ENCODE measurements at places on chromosomes 13 and 19.

DNA sequence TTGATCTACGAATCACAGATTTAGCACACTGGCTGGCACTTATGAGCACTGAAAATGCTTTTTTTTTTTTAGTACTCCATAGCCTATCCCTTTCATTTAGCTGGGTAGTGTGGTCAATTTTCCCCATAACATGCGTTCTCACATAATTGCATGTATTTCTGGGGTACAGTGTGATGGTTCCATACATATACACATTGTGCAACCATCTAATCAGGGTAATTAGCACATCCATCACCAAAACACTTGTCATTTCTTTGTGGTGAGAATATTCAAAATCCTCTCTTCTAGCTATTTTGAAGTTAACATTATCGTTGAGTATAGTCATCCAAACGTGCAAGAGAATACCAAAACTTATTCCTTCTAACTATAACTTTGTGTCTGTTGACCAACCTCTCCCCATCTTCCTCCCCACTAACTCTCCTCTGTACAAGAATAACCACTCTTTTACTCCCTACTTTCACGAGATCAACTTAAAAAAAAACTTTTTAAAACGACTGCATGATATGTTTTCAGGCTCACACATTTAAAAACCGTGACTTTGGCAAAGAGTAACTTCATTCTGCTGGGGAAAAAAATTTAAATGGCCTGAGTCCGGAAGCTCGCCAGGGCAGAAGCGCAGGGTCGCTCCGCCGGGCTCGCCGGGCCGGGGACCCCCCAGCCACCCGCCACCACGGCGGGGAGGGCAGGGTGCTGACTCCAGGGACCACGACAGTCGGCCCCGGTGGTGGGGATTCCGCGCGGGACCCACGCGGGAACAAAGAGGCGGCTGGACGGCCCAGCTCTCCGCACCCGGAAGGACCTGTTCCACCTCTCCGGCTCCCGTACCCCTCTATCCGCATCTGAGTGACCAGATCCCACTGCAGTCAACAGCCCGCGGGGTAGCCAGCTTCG is 868 bp upstream of the UBAC2 start:
- no peak for DNase-seq

DNA sequence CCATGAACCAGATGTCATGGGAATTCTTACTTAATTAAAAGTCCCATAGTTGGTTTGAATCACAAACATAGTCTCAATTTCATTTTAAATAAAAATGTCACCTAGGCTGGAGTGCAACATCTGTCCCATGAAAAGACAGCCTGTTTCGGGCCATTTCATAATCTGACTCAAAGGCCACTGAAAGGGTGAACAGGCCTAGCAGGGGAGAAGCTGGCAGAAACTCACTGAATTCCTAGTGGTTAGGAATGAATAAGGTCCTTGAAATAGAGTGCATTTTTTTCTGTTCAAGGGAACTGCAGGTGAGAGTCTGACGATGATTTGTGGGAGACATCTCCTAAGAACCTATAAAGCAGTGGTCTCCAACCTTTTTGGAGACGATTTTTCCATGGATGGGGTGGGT is 44.0 kb upstream of the PCCA start:
- no peak for DNase-seq

DNA sequence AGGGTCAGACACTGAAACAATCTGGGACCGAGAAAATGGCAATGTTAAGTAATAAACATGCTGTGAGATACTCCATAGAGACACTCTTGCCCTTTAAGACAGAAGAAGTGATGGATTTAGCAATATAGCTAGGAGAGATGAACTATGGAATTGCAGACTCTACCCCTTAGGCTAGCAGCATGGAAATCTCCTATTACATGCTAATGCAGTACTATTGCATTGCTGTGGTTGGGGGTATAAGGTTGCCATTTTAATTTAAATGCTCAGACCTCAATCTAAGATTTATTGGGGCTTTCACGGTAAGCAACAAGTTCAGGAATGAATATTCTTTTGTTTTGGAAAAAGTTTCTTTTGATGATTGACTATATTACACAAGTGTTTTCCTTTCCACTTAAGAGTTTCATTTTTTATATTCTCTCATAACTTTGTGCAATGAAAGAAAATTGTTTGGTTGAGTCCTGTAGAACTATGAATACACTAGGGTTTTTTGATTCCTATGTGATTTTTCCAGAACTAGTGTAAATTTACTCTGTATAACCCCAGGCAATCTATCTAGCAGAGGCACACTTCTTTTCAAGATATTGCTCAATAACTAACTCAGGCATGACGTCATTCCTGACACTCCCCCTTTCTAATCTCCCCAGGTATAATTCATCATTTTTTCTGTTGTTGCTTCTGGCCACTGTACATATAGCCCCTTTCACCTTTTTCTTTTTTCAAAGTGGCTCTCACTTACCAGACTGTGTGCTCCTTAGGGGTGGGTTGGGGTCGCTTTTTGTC is 394.7 kb upstream of the KLF12 start:
- DNase-seq, result no peak

DNA sequence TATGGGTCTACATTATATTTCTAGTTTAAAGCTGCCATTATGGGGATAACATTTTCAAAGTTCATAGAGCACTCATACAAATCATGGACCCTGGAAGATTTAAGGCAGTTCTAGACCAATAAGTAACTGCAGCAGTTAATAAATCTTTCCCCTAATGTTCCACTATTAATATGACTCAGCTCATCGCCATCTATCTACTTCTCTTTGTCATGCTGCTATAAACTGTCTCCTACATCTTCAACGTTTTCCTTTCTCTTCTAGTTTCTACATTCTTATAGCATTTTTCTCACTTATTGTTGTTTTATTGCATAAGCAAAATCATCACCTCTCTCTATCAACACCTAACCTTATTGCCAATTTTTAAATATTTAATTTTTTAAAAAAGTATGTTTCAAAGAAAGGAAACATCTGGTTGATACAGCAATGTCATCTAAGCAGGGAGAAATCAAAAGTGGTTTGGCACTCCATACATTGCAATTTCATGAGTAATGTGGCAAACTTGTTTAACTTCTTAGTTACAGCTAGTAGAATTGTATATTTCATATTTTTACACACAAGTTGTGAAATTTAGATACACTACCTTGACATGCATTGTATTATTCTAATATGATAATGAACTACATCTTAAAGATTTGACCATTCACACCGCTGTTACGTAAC is 1500.4 kb upstream of the MIR17HG start:
- DNase-seq, result no peak

DNA sequence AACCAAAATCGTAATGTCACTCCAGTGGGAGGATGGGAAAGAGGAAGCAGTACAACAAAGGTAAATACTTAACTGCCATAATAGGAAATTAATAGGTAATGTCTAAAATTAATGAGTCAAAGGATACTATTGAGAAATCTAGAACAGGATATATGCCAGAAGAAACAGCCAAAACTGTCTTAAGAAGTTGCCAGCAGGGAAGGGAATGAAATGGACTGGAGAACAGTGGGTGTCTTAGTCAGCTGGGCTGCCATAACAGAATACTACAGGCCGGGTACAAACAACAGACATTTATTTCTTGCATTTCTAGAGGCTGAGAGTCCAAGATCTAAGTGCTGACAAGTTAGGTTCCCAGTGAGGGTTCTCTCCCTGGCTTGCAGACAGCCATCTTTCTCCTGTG is 40.3 kb upstream of the IPO5 start:
- DNase-seq, result no peak

DNA sequence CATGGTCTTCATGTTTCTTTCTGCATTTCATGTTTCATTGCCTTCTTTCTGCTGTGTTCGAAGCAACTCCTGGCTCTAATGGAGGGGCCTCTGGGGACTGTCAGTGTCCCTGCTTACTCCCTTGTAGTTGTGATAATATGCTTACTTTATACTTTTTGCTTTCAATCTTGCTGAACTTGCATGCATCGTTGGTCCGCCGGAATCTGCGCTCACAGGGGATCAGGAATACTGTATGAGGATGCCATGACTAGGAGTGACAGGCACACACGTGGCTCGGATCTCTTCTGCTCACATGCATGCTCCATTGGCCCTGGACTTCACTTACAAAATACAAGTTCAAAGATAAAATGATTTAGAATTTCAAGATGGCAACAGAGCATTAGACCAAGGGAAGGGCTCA is 108.8 kb downstream of the SIPA1L3 start:
- no peak for DNase-seq

- no peak for DNase-seq
Observed at GRCh38 chr13:48492096-48492440, 40.8 kb downstream of the RCBTB2 start.

GRCh38 chr19:28794301-28794700 is 418.6 kb downstream of the UQCRFS1 start:
- DNase-seq, result no peak

DNA sequence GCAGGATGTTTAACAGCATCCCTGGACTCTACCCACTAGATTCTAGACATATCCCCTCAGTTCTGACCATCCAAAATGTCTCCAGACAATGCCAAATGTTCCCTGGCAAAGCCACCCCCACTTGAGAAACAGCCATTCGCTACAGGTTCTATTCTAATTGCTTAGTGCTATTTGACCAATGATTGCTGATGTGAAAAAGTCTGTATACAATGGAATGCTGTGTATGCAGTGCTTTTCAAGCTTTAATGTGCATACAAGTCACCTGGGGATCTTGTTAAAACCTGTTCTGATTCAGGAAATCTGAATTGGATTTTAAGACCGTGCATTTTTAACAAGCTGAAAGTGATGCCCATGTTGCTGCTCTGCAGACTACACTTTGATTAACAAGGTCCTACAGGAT is 331.8 kb upstream of the KLF12 start:
- DNase-seq, result no peak

DNA sequence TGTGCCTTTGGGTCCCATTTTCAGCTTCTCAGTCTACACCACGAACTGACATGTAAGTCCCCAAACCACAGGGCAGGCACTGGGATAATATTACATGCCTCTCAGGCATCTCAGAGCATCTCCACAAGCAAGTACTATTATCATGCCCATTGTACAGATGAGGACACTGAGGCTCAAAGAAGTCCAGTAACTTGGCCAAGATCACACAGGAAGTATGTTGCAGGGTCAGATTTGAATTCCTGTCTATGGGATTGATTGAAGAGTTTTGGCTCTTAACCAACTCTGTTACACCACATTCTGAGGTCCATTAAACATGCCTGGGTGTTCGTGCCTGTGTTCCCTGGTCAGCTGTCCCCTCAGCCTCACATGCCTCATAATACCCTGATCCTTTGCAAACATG is 319.8 kb downstream of the FOXO1 start:
- no peak for DNase-seq

DNA sequence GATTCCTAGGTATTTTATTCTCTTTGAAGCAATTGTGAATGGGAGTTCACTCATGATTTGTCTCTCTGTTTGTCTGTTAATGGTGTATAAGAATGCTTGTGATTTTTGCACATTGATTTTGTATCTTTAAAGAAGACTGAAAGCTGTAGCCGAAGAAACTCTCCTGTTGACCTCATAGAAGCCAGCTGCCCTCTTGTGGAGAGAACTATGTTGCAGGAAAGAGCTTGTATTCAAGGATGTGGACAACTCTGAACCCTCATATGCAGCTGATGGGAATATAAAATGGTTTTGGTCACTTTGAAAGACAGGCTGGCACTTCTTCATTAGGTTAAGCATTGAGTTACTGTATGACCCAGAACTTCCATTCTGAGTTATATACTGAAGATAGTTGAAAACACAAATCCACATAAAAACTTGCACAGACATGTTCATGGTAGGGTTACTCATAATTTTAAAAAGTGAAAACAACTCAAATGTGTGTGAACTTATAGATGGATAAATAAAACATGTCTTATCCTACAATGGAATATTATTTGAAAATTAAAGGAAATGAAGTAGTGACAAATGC is 65.8 kb upstream of the SLITRK6 start:
- DNase-seq, result no peak

GRCh38 chr19:49165111-49165750 is 7.6 kb downstream of the TRPM4 start:
- DNase-seq, result no peak

- DNase-seq, result no peak
Observed at GRCh38 chr19:2540646-2541454, 64.9 kb downstream of the GADD45B start.

- no peak for DNase-seq
Observed at GRCh38 chr19:55463583-55464031, 944 bp downstream of the C19orf85 start.

DNA sequence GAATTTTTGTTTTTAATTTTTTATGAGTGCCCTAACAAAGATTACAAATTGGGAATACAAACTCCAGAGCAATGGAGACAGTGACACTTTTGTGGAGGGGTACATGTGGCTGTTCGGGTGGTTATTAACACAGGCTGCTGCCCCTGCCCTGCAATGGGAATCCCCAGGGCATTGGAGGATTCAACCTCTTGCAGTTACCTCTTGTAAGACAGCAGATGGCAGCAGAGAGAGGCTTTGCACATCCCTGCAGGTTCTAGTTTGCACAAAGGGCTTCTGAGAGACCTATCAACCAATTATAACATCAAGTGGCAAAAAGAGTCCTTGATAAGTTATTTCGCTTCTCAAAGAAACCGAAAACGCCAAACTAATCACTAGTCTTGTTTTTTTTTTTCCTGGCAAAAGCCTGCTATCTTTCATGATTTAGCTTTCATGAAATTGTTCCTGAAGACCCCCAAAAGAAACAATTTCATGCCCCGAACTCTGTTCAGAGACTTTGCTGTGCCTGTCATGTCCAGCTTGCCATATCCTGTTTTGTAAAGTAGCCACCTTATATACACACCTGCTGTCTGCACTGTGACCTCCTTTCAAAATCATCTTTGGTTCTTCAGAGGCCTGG is 10.4 kb downstream of the GJB2 start:
- DNase-seq, result peak; percentile 45

GRCh38 chr13:79392882-79393563 is 13.0 kb downstream of the RBM26 start:
- no peak for DNase-seq

GRCh38 chr13:91948736-91949135 is 550.3 kb downstream of the GPC5 start:
- no peak for DNase-seq

DNA sequence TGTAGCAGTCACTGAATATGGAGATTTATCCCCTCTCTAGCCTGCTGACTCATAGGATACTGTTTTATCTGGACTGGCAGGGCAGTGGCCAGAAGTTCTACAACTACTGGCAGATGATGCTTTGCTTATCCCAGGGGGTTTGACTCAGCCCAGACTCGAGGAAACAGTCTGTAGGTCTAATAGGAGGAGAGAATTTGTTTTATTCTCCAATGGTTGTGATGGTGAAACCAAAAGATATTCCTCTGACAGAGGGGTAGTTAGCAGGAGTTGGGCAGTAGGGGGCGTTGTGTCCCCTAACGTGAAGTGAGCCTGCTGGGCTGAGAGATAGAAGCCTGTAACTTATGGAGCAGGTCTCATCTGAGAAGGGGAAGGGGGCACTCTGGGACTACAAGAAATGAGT is 74.9 kb downstream of the WTIP start:
- DNase-seq, result no peak
